ENCODE measurements at places on chromosomes 11 and 22.

- no peak for DNase-seq
Observed at GRCh38 chr11:8584082-8584481, 9.9 kb downstream of the STK33 start.

GRCh38 chr11:68688881-68689280, 4.5 kb downstream of the GAL start:
- DNase-seq, result no peak

DNA sequence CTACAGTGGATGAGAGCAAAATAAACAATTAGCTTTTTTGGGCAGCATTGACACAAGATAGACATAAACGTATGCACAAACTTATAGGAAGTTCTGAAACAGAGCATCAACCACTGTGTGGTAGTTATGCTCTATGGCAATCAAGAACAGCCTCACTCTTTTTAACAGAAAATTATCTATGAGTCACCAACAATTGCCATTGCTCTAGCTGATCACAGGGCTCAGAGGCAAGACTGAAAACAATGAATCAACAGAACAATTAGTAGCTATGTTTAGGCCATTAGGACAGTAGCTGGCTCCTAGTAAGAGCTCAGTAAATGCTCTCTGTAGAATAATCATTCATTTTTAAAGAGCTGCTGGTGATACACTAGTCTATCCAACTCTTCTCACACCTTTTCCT, 34.9 kb upstream of the PICALM start:
- no peak for DNase-seq

GRCh38 chr11:112555491-112556364, 295.1 kb upstream of the PLET1 start:
- DNase-seq, result no peak

DNA sequence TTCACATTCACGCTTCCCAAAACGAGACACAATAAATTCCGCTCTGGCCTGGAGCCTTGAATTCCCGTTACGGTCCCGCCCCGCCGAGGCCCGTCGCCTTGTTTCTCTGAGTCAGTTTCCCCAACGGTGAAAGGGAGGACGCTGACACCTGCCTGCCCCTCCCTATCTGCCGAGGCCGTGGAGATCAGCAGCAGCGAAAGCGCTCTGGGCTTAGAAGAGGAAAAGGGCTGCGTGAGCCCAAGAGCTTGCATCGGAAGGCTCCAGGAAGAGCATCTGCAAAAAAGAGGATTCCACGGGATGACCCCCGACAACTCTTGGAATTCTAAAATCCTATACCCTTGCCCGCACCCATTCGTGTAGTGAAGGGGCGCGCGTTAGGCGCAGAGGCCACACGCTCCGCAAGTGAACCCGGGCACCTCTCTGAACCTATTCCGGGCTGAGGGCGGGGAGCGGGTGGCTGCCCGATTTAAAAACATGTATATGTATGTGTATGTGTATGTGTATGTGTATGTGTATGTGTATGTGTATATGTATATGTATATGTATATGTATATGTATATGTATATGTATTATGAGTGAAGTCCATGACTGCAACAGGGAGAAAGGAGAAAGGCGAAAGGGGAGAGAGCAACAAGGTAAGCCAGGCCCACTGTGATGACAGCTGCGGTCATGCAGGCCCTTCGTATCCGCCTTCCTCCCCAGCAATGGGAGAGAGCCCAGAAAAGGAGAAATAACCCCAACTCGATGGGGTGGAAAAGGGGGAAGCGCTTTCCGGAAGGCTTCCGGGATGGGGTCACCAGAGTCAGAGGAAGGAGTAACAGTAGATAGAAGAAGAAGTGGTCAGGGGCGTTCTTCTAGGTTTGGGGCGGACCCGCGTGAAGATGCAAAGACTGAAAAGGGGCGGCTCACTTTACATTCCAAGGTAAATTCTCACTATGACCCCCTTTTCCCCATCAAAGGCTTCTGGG, 948 bp upstream of the MRTFA start:
- no peak for DNase-seq

DNA sequence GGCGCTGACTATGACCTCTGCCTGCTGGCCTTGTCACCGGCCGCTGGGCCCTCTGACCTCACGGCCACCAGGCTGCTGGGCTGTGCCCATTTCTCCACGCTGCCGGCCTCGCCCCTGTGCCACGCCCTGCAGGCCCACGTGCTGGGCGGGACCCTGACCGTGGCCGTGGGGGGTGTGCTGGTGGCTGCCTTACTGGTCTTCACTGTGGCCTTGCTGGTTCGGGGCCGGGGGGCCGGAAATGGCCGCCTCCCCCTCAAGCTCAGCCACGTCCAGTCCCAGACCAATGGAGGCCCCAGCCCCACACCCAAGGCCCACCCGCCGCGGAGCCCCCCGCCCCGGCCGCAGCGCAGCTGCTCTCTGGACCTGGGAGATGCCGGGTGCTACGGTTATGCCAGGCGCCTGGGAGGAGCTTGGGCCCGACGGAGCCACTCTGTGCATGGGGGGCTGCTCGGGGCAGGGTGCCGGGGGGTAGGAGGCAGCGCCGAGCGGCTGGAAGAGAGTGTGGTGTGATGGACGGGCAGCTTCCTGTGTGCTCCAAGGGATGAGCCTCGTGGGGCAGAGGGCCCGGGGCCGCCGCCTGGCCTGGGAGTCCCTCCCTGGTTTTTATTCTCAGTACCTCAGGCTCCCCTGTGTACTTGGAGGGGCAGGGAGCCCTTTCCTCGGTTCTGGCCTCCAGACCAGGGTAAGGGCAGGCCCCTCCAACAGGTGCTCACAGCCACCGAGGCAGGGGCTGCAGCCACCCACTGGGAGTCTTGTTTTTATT, 3.0 kb downstream of the LRFN4 start:
- no peak for DNase-seq

DNA sequence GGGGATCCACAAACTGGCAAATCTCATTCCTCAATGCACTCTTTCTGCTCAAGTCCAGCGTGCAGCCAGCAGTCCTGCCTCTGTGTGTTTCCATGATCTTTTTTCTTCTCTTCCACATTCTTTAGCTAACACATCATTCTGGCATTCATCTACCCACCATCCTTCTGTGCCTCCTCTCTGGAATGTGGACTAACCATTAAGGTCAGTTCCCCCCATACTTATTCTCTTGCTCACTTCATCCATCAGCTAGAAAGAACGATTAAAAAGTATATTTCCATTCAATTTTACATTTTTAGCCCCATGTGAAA, 7.8 kb downstream of the KIRREL3 start:
- no peak for DNase-seq

GRCh38 chr11:82792822-82793569, 59.3 kb upstream of the FAM181B start:
- no peak for DNase-seq

- DNase-seq, result no peak
Observed at GRCh38 chr11:15970506-15971214, 385.7 kb downstream of the SOX6 start.

DNA sequence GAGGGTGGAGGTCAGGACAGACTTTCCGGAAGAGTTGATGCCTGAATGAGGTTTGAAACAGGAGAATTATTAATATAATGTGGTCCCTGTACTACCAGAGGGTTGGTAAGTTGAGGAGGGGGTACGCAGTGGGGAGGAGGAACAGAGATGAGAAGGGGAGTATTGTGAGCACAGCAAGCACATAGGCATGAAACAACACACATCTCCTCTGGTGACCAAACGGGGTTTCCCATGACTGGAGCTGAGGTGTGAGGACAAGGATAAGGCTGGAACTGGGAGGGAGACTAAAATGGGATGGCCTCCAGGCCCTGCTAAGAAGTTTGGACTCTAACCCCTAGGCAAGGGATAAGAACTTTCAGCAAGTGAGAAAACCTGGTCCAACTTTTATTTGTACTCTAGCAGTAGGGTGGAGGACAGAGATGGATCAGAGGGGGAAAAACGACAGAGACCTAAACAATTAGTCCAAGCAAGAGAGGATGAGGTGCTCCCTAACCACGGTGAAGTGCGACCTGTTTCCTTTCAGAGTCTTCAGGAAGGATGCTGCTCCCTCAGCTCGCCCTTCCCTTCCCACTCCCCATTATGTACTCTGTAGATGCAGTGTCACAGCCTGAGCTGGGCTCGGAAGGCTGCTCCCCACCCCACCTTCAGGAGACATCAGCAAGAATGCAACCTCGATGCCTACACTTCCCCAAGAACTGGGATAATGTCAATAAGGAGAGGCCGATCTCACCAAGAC, 59.2 kb downstream of the BTG4 start:
- peak; percentile 54 for DNase-seq

- DNase-seq, result no peak
Observed at GRCh38 chr11:55457641-55458040, 89.9 kb downstream of the OR4A15 start.

DNA sequence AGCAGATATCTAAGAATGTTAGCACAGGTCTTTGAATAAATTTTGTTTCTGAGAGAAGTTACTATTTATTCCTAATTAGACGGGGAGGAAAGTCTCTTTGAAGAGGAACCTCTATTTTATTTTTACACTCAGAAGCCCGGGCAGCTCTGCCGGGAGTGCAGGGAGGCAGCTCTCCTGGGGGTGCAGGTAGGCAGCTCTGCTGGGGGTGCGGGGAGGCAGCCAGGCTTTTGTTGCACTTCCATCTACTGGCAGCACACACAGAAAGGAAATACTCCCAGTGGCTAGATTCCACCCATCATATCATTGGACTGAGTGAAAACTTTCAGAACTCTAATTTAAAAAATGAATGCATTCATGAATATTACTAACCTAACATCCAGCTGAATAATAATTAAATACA, 24.6 kb downstream of the OR10A6 start:
- no peak for DNase-seq

GRCh38 chr11:65911682-65912568, 6.9 kb downstream of the C11orf68 start:
- DNase-seq, result no peak

DNA sequence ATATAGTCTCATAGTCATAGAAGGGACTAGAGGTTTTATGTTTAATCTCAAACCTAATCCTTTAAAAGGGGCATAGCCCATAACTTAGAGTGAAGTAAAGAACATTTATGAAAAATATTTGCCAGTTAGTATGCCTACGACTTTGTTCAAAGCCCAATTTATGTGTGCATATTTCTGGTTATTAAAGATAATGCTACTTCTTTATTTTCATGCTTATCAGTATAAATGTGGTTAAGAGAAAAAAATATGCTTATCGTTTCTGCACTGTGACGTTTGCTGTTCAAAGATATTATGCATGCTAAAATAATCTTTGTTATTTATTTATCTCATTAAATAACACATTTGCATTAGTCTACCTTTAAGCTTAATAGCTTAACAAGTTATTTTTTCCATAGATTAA, 343.9 kb downstream of the DYNC2H1 start:
- DNase-seq, result no peak

DNA sequence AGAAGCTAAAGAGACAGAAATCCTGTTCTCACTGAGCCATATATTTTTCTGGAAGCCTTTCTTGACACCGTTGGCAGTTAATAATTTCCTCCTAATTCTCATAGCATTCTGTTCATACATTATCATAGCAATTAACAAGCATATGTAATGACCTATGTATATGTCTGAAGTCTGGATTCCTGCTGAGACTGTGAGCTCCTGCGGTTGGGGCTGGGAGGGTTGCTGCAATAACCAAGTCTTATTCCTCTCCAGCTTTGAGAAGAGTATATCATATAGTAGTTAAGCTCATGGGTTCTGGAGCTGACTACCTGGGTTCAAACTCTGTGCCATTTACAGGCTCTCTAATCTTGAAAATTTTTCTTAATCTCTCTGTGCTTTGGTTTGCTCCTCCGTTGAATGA, 175.2 kb downstream of the MAML2 start:
- DNase-seq, result no peak

DNA sequence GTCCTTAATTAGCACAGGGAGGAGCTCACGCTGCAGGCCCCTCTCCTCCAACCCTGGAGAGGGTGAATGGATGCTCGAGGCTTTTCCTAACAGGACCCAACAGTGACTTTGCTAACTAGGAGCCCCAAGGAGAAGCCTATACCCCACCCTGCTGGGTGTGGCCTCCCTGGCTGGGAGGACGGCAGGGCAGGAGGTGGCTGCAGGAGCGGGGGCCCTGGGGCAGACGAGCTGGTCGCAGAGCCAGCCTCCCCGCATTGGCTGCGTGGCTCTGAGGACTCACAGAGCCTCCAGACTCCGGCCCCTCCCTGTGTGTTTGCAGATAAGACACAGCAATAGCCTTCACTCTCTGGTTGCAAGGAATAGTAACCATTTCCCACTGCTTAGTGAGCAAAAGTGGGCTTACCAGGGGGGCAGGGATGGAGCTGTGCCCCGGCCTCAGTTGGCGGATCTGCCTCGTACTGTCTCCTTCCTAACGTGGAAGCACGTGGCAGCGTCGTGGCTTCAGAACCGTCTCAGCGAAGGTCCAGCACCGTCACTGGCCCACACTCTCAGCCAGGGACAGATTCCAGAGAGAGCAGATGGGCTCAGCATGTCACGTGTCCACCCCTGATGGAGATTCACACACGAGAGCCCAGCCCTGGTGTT, 1087.5 kb downstream of the BRD1 start:
- DNase-seq, result no peak

- DNase-seq, result no peak
Observed at GRCh38 chr11:76314741-76315090, 66.2 kb downstream of the THAP12 start.

DNA sequence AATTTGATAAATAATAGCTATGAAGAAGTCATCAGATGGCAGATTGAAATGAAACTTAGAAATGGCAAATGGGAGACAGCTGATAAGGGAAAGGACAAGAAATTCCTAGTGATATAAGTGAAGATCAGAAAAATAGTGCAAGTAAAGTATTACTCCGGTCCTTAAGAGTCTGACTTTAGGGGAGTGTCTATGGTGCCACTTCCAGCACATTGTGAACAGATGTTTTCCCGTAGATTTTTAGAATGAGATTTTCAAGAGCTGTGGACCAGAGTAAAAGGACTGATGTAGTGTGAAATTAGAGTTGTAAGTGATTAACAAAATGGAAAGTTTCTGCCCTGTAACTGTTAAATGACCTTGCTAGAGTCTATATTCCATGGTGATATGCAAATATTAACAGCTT, 974.8 kb upstream of the TENM4 start:
- DNase-seq, result no peak

GRCh38 chr11:134610116-134610910, 198.3 kb upstream of the B3GAT1 start:
- DNase-seq, result no peak

- no peak for DNase-seq
Observed at GRCh38 chr11:58057481-58057880, 26.7 kb downstream of the OR6Q1 start.

DNA sequence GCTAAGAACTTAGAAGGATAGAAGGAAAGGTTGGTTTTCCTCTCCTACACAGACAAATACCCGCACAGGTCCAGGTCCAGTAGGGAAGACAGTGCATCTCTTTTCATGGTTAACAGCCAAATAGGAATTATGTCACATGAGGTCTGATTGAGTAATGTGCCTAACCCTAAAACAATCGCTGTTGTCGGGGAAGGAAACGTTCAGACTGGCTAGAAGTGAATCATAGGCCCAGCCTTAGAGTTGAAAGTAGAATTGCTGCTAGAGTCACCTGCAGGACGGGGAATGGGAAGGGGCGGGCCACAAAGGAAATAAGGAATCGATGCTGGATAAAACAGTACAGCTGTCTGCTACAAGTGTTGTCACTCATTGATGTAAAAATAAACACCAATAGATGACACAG, 12.4 kb upstream of the HTATIP2 start:
- no peak for DNase-seq
